ENCODE measurements at places on chromosomes 5 and 9. TPM values are rescaled to one million over a fixed set of nuclear protein-coding genes. Genes with fewer than 3 reads are reported as not detected.
A peak's percentile ranks its signal among the peaks of the same experiment; 100 is the strongest.

The LCN1 gene
- not detected for total RNA-seq

The SLC27A4 gene
- total RNA-seq = 26.9 TPM

The CA9 gene
- total RNA-seq = 5.5 TPM

DNA sequence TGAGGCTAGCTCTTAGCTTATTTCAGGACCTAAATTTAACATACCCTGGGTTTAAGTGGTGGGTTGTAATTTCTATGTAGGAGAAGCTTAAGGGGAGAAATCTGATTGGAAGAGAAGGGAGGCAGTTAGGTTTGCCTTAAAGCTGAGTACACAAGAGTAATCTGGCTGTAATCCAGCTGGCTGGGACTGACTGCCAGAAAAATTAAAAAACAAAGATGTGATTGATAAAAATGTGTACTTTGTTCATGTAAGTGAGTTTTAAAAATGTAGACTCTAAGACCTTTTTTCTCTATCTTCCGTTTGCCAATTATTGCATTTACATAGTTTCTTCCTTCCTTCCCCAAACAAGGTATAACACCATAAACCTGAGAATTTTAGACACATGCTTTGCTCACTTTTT, 17.5 kb upstream of the MSMP start:
- no peaks in the 10 kb centered on the region for H3K27me3 ChIP-seq
- no peak for DNase-seq
- peaks cover 31% of the 10 kb centered on the region for H3K4me1 ChIP-seq
- H3K27ac ChIP-seq = peak overlapping the region; percentile 69

- H3K27me3 ChIP-seq = no peaks in the 10 kb centered on the region
- DNase-seq = no peak
- H3K4me3 ChIP-seq = no peak overlapping the region
- H3K36me3 ChIP-seq = no peaks in the 10 kb centered on the region
- no peak overlapping the region for H3K27ac ChIP-seq
- H3K4me1 ChIP-seq = no peaks in the 10 kb centered on the region
These were observed 38.4 kb downstream of the CDKL3 start for GRCh38 chr5:134328619-134329018.

GRCh38 chr5:533955-534742, 9.9 kb upstream of the SLC9A3 start:
- H3K4me3 ChIP-seq = no peak overlapping the region
- H3K27ac ChIP-seq = no peak overlapping the region
- H3K36me3 ChIP-seq = no peaks in the 10 kb centered on the region

DNA sequence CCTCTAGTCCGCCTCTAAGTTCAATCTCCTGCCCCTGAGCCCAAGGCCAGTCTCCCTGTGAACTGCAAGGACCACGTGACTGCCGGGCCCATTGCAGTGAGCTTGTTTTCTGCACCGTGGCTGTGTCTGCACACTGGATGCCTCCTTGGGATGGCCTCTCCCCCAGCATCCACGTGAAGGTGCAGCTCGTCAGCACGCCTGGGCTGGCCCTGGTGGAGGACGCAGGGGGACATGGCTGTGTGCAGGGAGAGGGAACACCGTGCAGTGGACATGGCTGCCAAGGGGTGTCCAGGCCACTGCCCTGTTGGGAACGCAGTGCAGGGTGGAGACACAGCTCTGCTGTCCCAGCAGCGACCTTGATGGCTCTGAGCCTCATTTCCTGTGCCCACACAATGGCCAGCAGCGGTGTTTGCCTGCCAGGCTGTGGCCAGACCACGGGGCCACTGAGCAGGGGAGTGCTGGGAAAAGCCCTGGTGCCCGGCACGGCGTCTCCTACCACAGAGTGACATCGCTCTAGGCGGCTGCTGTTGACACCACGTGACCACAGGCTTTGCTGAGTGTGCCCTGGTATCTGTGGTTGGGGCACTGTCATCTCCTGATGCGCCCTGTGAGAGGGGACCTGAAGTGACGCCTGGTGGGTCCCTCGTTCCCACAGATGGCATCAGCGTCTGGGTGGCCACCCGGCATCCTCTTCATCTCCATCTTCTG, 26.9 kb upstream of the EXOC3 start:
- H3K4me3 ChIP-seq = no peak overlapping the region
- H3K36me3 ChIP-seq = no peaks in the 10 kb centered on the region
- H3K27ac ChIP-seq = no peak overlapping the region
- H3K27me3 ChIP-seq = no peaks in the 10 kb centered on the region

DNA sequence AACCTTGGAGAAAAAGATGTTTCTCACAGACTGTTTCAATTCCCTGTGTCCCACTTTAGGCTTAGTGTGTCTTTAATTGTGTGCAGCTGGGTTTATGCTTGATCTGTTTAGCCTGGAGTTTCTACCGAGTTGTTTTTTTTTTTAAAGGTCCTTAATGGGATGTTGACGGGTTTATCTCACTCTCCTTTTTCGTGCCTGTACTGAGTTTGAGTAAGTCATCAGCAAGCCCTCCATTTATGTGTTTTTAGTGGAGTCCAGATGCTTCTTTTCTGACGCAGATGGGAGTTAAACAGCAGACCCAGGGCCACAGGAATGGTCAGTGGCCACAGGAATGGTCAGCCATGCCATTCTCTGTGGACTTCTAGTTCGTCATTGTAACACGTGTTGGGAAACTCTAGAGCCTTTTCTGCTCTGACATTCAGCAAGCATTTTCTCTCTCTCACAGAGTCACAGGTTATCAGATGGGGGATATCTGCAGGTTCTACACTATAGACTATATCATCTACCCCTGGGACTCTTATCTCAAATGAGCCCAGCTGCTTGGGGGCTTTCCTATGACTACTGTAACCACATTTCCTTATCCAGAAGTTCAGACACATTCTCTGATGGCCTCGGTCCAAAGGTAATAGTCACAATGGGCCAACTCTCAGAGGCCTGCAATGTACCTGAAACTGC, 190.5 kb downstream of the TTLL11 start:
- no peaks in the 10 kb centered on the region for H3K27me3 ChIP-seq
- no peaks in the 10 kb centered on the region for H3K4me1 ChIP-seq
- no peak overlapping the region for H3K4me3 ChIP-seq
- no peak overlapping the region for H3K27ac ChIP-seq
- no peak for DNase-seq

DNA sequence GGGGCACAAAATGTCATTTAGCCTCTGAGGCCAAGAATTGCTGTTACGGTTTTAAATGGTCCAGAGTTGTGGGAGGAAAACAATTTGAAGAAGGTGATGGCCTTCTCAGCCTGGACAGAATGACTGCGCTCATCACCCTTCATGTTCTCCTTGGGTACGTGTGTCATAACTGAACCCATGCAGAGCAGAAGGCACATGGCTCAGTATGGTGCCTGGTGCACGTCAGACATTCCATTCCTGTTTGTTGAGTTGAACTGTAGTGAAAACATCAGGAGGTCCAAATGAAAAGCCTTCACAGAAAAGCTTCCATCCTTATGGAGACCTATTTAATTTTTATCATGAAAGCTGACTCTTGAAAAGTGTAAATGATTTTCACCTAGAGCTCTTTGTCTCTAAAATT, 133.2 kb downstream of the CFAP90 start:
- H3K27me3 ChIP-seq = no peaks in the 10 kb centered on the region
- no peaks in the 10 kb centered on the region for H3K36me3 ChIP-seq
- H3K4me1 ChIP-seq = no peaks in the 10 kb centered on the region
- no peak for DNase-seq
- H3K4me3 ChIP-seq = no peak overlapping the region

DNA sequence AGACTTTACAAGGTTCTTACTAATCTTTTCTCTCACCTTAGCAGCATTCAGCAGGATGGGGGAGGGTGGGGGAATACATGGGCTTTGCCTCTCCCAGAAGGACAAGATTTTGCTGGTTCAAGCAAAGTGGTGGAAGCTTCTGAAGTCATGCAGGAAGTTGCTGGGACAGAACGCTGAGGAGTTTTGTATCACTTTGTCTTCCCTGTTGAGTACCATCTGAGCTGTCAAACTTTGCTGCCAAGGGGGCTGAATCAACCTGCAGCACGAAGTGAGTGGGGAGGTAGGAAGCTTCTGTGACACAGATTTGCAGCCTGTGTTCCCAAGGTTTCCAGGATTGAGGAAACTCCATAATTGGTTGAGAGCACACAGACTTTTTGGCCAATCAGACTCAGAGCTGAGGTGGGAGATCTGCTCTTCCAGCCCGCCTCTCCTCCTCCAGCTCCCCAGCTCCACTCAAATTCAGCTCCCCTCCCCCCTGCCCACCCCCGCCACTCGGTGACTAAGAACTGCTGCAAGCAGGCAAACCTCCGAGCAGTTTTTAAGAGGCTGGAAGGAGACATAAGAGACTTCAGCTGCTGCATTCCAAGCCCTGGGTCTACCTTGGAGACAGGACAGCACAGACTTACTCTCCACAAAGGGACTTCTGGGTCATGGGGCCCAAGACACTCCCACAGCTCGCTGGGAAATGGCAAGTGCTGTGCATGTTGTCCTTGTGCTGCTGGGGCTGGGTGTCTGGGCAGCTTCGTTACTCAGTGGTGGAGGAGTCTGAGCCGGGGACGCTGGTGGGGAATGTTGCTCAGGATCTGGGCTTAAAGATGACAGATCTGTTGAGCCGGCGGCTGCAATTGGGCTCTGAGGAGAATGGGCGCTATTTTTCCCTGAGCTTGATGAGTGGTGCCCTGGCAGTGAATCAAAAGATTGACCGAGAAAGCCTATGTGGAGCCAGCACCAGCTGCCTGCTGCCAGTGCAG, at the start of gene PCDHGC5:
TSS of gene PCDHGC5 (plus strand) at position 491 of the 971 bp plus-strand sequence. CDS start at position 651, 160 bp downstream.
- H3K36me3 ChIP-seq = peaks cover 12% of the 10 kb centered on the region
- H3K4me1 ChIP-seq = no peaks in the 10 kb centered on the region
- no peak within 1 kb of the TSS for H3K4me3 ChIP-seq
- peak; percentile 57 for DNase-seq
- H3K27me3 ChIP-seq = no peaks in the 10 kb centered on the region
- peak within 1 kb of the TSS; percentile 22 for H3K27ac ChIP-seq

DNA sequence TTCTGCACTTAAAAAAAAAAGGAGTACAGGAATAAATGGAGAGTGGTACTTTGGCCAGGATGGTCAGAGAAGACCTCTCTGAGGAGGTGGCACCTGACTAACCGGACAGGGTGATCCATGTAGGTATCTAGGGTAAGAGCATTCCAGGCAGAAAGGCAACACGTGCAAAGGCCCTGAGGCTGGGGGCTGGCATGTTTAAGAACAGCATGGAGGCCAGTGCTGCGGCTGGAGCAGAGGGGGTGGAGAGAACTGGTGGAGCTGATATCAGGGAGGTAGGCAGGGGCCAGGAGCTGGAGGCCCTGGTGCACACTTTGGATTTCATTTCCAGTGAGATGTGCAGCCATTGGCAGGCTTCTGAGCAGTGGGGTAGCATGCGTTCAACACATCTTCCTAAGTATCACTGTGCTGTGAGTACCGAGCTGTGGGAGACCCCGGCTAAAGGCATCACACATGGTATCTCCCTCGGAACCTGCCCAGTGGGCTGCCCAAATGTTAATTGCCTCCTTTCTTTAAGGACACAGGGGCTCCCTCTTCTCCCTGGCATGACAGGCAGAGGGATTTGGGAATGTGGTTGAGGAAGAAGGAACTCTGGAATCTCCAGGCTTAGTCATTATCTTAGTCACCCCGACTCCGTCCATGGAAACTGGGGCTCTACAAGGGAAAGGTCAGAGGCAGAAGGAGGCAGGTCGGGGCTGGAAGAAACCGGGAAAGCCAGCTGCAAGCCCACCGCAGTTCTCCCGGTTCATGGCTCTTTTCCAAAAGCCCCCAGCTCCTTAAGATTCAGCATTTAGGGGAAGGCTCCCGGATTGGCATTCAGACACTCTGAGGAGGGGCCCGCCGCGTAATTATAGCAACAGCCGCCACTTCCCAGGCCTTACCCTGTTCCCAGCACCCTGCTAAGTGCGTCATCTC, 18.6 kb downstream of the SLC6A7 start:
- no peak overlapping the region for H3K4me3 ChIP-seq
- no peak for DNase-seq
- H3K4me1 ChIP-seq = no peaks in the 10 kb centered on the region
- H3K36me3 ChIP-seq = no peaks in the 10 kb centered on the region

- no peak overlapping the region for H3K27ac ChIP-seq
- no peak overlapping the region for H3K4me3 ChIP-seq
- H3K36me3 ChIP-seq = no peaks in the 10 kb centered on the region
- H3K27me3 ChIP-seq = no peaks in the 10 kb centered on the region
- no peaks in the 10 kb centered on the region for H3K4me1 ChIP-seq
These were observed 357.8 kb downstream of the CETN3 start for GRCh38 chr5:90051756-90052155.

- no peaks in the 10 kb centered on the region for H3K27me3 ChIP-seq
- H3K4me1 ChIP-seq = no peaks in the 10 kb centered on the region
- no peak overlapping the region for H3K27ac ChIP-seq
- no peaks in the 10 kb centered on the region for H3K36me3 ChIP-seq
- no peak for DNase-seq
These were observed 98.4 kb downstream of the LMNB1 start for GRCh38 chr5:126875303-126875785.

- no peaks in the 10 kb centered on the region for H3K4me1 ChIP-seq
- no peaks in the 10 kb centered on the region for H3K27me3 ChIP-seq
- H3K27ac ChIP-seq = no peak overlapping the region
- no peak overlapping the region for H3K4me3 ChIP-seq
- DNase-seq = no peak
These were observed 101.2 kb downstream of the RAPGEF6 start for GRCh38 chr5:131533836-131534235.

DNA sequence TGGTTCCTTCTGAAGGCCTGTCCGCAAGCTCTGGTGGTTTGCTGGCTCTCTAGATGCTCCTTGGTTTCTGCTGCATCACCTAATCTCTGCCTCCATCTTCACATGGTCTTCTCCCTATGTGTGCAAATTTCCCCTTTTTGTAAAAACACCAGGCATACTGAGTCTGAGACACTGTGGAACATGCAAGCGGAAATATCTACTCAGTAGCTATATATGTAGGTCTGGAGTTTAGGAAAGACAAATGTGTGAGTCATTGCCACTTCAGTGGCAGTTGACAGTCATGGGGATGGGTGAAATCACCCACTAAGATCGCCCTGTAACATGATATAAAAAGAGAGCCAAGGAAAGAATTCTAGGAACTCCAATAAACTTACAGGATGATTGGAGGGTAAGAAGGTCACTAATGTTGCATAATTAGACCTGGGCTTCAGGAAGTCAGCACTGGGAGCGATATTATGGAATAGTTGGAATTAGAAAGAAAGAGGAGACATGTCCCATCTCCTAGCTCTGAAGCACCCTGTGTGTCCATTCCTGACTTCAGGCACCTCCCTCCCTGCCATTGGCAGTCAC, 22.7 kb upstream of the UBLCP1 start:
- no peak overlapping the region for H3K4me3 ChIP-seq
- H3K27ac ChIP-seq = no peak overlapping the region
- H3K4me1 ChIP-seq = no peaks in the 10 kb centered on the region
- no peak for DNase-seq

GRCh38 chr5:148781766-148782165, 44.6 kb upstream of the ADRB2 start:
- H3K27ac ChIP-seq = no peak overlapping the region

All from right atrium auricular region (tissue), 2 donors.